ENCODE measurements at places on chromosomes 3 and 15. TPM values are rescaled to one million over a fixed set of nuclear protein-coding genes. Genes with fewer than 3 reads are reported as not detected.

NME9 gene
- total RNA-seq, result not detected

GPR87 gene
- not detected for total RNA-seq

C3orf20 gene
- total RNA-seq, result not detected

P2RY12 gene
- not detected for total RNA-seq

HDAC11 gene
- 12.4 TPM for total RNA-seq

APBA2 gene
- total RNA-seq, result 6.6 TPM

GRK7 gene
- not detected for total RNA-seq

SSUH2 gene
- total RNA-seq, result not detected

SLC12A1 gene
- total RNA-seq, result not detected

CCR8 gene
- not detected for total RNA-seq

ALG1L2 gene
- total RNA-seq, result not detected

ELL3 gene
- 1.2 TPM for total RNA-seq

DNA sequence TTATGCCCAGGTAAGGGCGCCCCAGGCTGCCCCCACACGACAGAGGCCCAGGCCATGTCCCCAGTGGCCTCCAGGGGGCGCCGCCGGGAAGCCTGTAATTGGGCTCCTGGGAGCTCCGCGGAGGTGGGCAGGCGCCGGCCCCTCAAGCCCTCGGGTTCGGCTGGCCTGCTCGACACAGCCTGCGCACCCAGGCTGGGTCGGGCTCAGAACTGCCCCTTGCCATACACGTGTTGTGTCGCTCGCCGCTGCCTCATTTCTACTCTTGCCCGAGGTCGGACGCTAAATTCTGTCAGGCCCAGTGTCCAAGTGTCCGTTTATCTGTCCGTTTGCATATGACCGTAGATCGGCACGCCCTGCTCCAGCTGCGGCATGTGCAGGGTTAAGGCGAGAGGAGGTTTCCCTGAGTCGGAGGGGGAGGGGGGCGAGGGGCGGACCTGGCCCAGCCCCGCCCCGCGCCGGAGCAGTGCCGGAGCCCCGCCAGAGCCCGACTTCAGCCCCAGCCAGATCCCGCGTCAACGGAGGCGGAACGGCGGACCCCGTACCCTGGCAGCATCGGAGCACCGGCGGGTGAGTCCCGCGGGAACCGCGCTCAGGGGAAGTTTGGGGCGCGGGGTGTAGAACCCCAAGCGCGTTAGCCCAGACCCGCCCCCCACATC, at the start of gene KLHDC8B:
Gene KLHDC8B (plus strand): TSS at position 480 of the 656 bp plus-strand sequence. CDS start 1,172 bp downstream, outside the sequence.
- H3K36me3 ChIP-seq, result no peaks in the 10 kb centered on the region
- peaks cover 31% of the 10 kb centered on the region for H3K4me1 ChIP-seq
- peak; percentile 73 for DNase-seq
- peaks cover 2% of the 10 kb centered on the region for H3K27me3 ChIP-seq
- peak within 1 kb of the TSS; percentile 91 for H3K4me3 ChIP-seq
- peak within 1 kb of the TSS; percentile 87 for H3K27ac ChIP-seq

DNA sequence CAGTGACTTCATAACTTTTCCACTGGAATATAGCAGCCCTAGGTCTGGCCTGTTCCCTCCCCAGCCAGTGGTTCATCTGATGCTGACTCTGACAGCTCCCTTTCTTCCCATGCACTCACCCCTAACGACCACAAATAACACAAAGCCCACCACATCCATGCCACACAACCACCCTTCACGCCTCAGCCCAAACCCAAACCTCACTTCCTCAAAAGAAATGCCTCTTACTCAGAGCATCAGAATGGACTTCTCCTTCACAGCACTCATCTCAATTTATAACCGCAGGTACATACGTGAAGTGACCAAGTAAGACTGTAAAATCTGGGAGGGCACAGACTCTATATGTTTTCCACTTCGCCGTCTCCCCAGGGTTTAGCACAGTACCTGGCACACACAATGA, 1.1 kb downstream of the RBSN start:
- no peaks in the 10 kb centered on the region for H3K27me3 ChIP-seq
- DNase-seq, result peak; percentile 26
- peaks cover 10% of the 10 kb centered on the region for H3K36me3 ChIP-seq
- H3K4me3 ChIP-seq, result peak overlapping the region; percentile 97
- H3K27ac ChIP-seq, result peak overlapping the region; percentile 92

- DNase-seq, result no peak
- no peak overlapping the region for H3K4me3 ChIP-seq
- peaks cover 26% of the 10 kb centered on the region for H3K27me3 ChIP-seq
- H3K36me3 ChIP-seq, result peaks cover 5% of the 10 kb centered on the region
Observed at GRCh38 chr3:127524296-127524896, 66.1 kb downstream of the TPRA1 start.

- H3K36me3 ChIP-seq, result no peaks in the 10 kb centered on the region
- H3K4me3 ChIP-seq, result no peak overlapping the region
- no peak for DNase-seq
- peaks cover 1% of the 10 kb centered on the region for H3K27me3 ChIP-seq
Observed at GRCh38 chr15:87123676-87124382, 1044.2 kb downstream of the AGBL1 start.

- H3K36me3 ChIP-seq, result no peaks in the 10 kb centered on the region
- peaks cover 48% of the 10 kb centered on the region for H3K4me1 ChIP-seq
- DNase-seq, result no peak
Observed at GRCh38 chr3:171266034-171266739, 194.0 kb downstream of the TNIK start.

GRCh38 chr3:78913711-78914110, 854.1 kb downstream of the ROBO1 start:
- no peak overlapping the region for H3K27ac ChIP-seq
- DNase-seq, result no peak
- H3K4me1 ChIP-seq, result peaks cover 19% of the 10 kb centered on the region
- H3K27me3 ChIP-seq, result no peaks in the 10 kb centered on the region

GRCh38 chr15:84099181-84099580, 136.4 kb upstream of the GOLGA6L4 start:
- no peak overlapping the region for H3K27ac ChIP-seq
- no peaks in the 10 kb centered on the region for H3K36me3 ChIP-seq
- no peaks in the 10 kb centered on the region for H3K4me1 ChIP-seq
- no peaks in the 10 kb centered on the region for H3K27me3 ChIP-seq
- no peak for DNase-seq

DNA sequence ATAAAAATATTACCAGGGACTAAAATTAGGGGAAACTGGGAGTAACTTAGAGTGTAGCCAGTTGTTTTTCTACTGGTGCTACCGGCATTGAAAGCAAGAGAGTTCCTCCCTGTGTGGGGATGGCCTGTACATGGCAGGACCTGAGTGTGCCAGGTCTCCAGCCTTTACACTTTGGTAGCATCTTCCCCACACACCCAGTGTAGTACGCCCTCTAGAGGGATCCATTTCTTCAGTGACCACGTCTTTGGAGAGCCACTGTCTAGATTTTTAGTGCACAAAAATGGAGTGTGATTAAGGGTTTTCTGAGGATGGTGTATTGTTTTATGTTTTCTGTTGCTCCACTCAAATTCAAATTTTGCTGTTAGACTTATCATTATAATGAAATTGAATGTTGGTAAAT, 507.0 kb upstream of the TPRG1 start:
- peaks cover 7% of the 10 kb centered on the region for H3K36me3 ChIP-seq
- no peak overlapping the region for H3K27ac ChIP-seq
- DNase-seq, result peak; percentile 15
- peaks cover 16% of the 10 kb centered on the region for H3K4me1 ChIP-seq
- H3K27me3 ChIP-seq, result no peaks in the 10 kb centered on the region

DNA sequence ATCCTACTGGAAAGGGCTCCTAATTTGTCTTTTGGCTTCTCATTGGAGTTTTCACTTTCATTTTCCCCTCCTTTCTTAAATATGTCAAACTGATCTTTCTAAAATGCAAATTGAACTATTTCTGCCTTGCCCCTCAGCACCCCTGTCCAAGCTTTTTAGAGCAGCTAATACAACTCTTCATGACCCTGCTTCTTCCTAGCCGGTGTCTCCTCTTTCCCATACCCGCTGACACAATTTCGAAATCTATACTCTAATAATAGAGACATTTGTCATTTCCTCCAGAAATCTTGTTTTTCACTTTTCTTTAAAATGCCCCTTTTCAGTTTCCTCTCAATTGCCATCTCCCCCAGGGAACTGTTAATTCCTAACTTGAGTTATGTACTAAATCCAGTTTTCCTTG, 2.9 kb upstream of the EPHA3 start:
- H3K27me3 ChIP-seq, result no peaks in the 10 kb centered on the region
- no peak overlapping the region for H3K4me3 ChIP-seq
- peaks cover 10% of the 10 kb centered on the region for H3K4me1 ChIP-seq
- no peak overlapping the region for H3K27ac ChIP-seq
- no peaks in the 10 kb centered on the region for H3K36me3 ChIP-seq

DNA sequence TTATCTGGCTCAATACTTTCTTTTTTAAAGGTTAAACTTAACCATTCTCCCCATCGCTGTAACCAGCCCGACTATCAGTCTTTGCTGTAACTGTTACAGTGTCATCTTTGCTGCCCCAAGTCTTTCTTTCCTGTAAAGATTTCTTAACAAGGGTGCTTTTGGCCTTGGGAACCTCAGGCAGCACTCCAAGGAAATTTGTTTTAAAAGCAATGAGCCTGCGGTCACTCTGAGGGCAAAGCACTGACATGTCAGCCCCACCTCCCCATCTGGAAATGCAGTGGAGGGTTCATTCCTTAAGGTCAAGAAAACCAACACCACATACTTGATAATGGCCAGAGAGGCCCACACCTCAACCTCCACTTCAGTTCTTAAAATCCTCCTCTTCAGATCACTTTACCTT, 3.2 kb downstream of the TRANK1 start:
- H3K4me3 ChIP-seq, result no peak overlapping the region
- H3K4me1 ChIP-seq, result peaks cover 17% of the 10 kb centered on the region

- no peak overlapping the region for H3K27ac ChIP-seq
- no peak overlapping the region for H3K4me3 ChIP-seq
- H3K4me1 ChIP-seq, result no peaks in the 10 kb centered on the region
- no peaks in the 10 kb centered on the region for H3K27me3 ChIP-seq
Observed at GRCh38 chr3:65436580-65436979, 602.1 kb downstream of the MAGI1 start.

GRCh38 chr3:99586701-99587100, 51.7 kb upstream of the COL8A1 start:
- 0 out of 2 replicates have a peak, but pooled peaks cover 5% of the 10 kb centered on the region for H3K36me3 ChIP-seq
- peaks cover 3% of the 10 kb centered on the region for H3K27me3 ChIP-seq
- peaks cover 13% of the 10 kb centered on the region for H3K4me1 ChIP-seq
- H3K27ac ChIP-seq, result peak overlapping the region; percentile 19
- peak overlapping the region; percentile 40 for H3K4me3 ChIP-seq
- DNase-seq, result peak; percentile 17

GRCh38 chr3:173238091-173238490, 97.1 kb upstream of the SPATA16 start:
- H3K27ac ChIP-seq, result no peak overlapping the region
- H3K36me3 ChIP-seq, result no peaks in the 10 kb centered on the region
- H3K27me3 ChIP-seq, result no peaks in the 10 kb centered on the region

- peaks cover 11% of the 10 kb centered on the region for H3K36me3 ChIP-seq
- no peaks in the 10 kb centered on the region for H3K27me3 ChIP-seq
- H3K27ac ChIP-seq, result no peak overlapping the region
- no peak for DNase-seq
- no peak overlapping the region for H3K4me3 ChIP-seq
- peaks cover 15% of the 10 kb centered on the region for H3K4me1 ChIP-seq
Observed at GRCh38 chr3:134105876-134106556, 76.3 kb upstream of the SLCO2A1 start.

DNA sequence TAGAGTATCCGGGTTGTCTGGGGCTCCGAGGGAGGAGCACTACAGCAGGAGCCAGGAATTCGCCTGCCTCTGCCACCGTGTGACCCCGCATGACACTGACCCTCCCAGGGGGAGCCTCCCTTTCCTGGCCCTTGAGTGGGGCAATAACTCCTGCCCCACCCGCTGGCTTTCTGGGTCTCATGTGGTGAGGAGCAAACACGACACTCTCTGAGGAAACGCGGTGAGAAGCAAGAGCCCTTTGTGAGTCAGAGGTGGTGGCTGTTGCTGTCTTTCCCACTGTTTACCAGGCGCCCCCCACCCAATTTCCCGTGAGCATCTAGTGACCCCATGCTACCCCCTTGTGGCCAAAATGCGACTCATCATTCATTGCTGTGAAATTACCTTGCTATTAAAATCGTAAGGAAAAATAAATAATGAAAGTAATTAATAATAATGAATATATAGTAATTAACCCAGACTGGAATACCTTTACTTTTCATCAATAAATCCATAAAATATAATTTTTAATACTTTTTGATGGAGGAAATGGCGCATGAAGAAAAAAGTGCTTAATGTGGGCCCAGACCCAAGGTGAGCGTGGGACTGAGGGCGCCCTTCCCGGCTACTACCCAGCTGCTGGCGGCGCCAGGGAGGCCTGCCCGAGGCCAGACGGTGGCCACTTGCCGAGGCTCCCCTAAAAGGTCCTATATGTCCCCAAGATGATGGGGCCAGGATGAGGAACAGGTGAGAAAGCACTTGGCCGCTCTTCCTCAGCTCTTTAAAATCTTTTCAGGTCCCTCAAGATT, 29.3 kb downstream of the CCNL1 start:
- H3K36me3 ChIP-seq, result no peaks in the 10 kb centered on the region
- H3K27ac ChIP-seq, result peak overlapping the region; percentile 94
- H3K27me3 ChIP-seq, result no peaks in the 10 kb centered on the region
- peaks cover 100% of the 10 kb centered on the region for H3K4me1 ChIP-seq
- peak overlapping the region; percentile 49 for H3K4me3 ChIP-seq

GRCh38 chr3:126416943-126417342, 22.2 kb downstream of the CFAP100 start:
- peaks cover 26% of the 10 kb centered on the region for H3K27me3 ChIP-seq
- no peak overlapping the region for H3K4me3 ChIP-seq
- peaks cover 7% of the 10 kb centered on the region for H3K4me1 ChIP-seq
- H3K27ac ChIP-seq, result no peak overlapping the region
- no peaks in the 10 kb centered on the region for H3K36me3 ChIP-seq
- DNase-seq, result no peak

- H3K27me3 ChIP-seq, result no peaks in the 10 kb centered on the region
- H3K4me3 ChIP-seq, result no peak overlapping the region
- no peaks in the 10 kb centered on the region for H3K4me1 ChIP-seq
- no peaks in the 10 kb centered on the region for H3K36me3 ChIP-seq
- DNase-seq, result no peak
Observed at GRCh38 chr3:18729671-18730070, 304.5 kb upstream of the SATB1 start.

- H3K4me3 ChIP-seq, result no peak overlapping the region
- peaks cover 31% of the 10 kb centered on the region for H3K4me1 ChIP-seq
- DNase-seq, result no peak
- no peaks in the 10 kb centered on the region for H3K27me3 ChIP-seq
- H3K27ac ChIP-seq, result no peak overlapping the region
Observed at GRCh38 chr15:98083203-98083910, 122.9 kb downstream of the ARRDC4 start.

- H3K36me3 ChIP-seq, result peaks cover 13% of the 10 kb centered on the region
- H3K27me3 ChIP-seq, result no peaks in the 10 kb centered on the region
- peak; percentile 66 for DNase-seq
- peak overlapping the region; percentile 98 for H3K27ac ChIP-seq
- H3K4me1 ChIP-seq, result peaks cover 71% of the 10 kb centered on the region
- H3K4me3 ChIP-seq, result peak overlapping the region; percentile 88
Observed at GRCh38 chr15:98865397-98866339, 141.9 kb downstream of the PGPEP1L start.
